ENCODE measurements at places on chromosomes 3 and 15.

- no peak for DNase-seq
Observed at GRCh38 chr3:188122571-188123169, 31.3 kb upstream of the LPP start.

DNA sequence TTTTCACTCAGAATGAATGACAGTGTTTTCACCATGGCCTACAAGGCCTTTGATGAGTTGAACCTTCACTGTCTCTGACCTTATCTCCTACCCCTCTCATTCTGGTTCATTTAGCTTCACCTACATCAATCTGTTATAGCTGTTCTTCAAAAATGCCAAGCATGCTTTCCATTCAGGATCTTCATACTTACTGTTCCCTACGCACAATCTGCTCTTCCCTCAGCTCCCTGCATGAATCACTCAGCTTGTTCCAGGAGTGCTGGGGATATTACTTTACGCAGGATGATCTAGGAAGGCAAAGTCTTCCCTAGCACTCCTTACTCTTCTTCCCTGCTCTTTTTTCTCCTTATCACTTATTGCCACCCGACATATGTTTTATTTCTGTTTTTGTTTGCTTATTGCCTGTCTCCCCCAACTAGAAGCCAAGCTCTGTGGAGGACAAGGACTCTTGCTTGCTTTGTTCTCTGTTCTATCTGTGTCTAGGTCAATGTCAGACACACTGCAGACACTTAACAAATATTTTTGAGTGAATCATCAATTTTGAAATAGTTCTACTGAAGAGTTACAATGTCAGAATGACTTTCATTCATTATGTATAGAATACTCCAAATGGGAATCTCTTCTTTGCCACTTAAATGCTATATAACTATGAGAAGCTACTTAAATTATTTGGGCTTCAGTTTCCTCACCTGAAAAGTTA lies 238.3 kb upstream of the FEZF2 start:
- DNase-seq: no peak

DNA sequence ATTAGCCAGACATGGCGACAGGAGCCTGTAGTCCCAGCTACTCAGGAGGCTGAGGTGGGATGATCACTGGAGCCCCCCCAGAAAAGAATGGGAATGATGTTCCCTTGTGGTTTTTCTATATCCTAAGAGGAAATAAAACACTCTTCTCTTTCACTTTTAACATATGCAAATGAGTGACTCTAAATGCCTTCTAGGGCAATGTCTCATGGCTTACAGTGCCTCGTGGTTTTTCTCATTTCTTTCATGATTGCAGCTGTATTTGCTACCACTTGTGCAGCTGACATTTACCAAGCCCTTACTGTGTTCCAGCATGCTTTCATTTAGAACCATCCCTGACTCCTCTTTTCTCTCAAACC lies 26.4 kb downstream of the STOML1 start:
- DNase-seq: no peak

- no peak for DNase-seq
Observed at GRCh38 chr15:44308889-44309288, 20.4 kb downstream of the GOLM2 start.

GRCh38 chr15:100373120-100373896 lies 31.5 kb upstream of the ADAMTS17 start:
- no peak for DNase-seq

DNA sequence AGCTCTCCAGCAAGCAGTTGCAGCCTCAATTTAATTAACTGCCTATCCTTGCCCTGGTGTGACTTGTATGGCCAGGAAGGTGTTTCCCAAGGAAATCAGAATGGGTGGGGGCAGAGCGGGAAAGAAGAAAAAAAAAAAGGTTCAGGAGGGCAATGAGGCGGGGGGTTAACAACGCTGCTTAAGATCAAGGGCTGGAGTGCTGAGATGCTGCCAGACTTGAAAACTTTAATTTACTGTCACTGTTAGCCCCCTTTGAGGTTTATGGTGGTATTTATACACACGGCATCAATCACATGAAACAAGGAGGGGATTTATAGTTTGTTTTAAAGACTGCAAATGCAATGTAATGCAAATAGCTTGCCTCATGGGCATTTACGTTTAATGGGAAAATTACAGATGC lies 319.4 kb upstream of the NR2F2 start:
- DNase-seq: no peak

DNA sequence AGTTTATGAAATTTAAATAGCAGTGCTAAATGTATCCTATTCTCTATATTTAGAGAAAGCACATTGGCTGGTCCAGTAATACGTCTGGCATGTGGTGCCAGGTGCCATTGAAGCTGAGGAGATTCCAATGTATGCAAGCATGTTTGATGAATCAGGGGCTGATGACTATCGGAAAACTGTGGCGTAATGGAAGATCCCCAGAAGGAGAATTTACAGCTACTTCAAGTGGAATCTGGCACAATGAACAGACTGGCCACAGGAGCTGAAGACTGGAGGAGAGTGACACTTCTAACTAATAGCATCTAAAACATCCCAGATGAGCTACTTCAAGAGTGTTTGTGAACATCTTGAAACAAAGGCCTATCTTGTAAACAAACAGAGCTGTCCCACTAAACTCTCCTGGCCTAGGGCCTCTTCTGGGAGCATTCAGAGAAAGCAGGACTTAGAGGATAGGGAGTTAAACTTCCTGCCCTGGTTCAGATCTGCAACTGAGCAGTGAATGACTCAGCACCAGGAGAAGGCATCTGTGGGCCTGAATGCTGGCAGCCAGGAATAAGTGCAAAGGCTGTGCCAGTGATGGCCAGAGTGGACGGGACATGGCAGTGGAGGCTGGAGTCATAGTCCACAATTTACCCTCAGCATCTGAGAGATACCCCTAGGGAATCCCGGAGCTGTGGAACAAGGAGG lies 15.2 kb upstream of the ACTC1 start:
- DNase-seq: no peak

- no peak for DNase-seq
Observed at GRCh38 chr3:30649572-30650318, 43.3 kb downstream of the TGFBR2 start.

DNA sequence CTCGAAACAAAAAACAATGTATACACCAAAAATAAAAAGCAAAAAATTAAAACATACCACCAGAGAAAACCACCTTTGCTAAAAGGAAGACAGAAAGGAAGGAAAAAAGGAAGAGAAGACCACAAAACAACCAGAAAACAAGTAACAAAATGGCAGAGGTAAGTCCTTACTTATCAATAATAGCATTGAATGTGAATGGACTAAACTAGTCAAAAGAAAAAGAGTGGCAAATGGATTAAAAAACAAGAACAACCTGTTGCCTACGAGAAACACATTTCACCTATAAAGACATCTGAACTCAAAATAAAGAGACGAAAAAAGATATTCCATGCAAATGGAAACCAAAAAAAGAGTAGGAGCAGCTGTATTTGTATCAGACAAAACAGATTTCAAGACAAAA lies 22.2 kb downstream of the PDCD10 start:
- DNase-seq: no peak

DNA sequence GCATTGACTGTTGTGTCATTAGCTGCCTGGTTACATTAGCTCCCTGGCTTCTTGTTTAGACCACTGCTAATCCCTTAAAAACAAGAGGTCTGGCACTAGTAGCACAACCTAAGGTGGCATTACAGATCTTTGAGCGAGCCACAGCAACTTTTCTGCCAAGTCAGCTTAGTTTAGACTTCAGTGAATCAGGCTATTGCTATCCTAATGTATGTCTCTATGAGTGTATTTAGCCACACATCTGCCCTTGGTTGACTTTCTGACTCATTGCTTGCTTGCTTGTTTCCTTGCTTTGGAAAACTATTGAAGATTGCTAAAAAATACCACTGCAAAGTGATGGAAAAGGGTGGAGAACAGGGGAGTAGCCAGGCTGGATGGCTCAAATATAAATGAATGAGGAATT lies 50.2 kb downstream of the CHP1 start:
- no peak for DNase-seq

DNA sequence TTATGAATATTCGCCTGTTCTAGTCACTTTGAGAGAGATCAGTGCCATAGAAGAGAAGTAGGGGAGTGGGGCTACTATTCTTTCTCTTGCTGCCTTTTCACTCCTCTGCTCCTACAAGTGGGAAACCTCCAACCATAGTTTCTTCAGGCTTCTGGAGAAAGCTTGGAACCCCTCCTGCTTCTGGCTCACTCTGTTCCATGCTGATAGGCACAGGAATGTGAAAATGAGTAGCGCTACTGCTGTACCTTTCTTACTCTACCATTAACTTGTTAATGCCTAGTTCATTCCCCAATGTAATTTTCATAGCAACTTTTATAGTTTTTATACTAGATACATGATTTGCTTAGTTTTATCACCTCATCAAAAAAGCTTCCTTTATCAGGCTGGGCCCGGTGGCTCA lies 26.7 kb upstream of the JMJD7 start:
- no peak for DNase-seq

- DNase-seq: no peak
Observed at GRCh38 chr15:77650265-77650664, 17.6 kb upstream of the LINGO1 start.

DNA sequence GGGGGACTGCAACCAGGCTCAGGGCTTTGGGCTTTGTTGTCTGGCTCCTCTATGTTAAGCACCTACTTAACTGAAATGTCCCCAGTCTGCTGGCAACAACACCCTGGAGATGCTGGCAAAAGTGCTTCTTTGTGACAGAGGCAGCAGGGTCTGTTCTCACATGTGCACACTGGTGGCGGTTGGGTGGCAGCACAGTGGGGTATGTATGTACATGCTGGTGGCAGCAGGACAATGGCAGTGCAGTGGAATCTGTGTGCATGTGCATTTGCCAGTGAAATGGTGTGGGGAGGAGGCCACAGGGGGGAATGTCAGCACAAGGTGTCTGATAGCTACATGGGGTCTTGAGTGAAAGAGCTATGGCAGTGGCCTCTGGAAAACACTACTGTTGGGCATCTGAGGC lies 830.3 kb downstream of the DIPK2A start:
- DNase-seq: no peak

DNA sequence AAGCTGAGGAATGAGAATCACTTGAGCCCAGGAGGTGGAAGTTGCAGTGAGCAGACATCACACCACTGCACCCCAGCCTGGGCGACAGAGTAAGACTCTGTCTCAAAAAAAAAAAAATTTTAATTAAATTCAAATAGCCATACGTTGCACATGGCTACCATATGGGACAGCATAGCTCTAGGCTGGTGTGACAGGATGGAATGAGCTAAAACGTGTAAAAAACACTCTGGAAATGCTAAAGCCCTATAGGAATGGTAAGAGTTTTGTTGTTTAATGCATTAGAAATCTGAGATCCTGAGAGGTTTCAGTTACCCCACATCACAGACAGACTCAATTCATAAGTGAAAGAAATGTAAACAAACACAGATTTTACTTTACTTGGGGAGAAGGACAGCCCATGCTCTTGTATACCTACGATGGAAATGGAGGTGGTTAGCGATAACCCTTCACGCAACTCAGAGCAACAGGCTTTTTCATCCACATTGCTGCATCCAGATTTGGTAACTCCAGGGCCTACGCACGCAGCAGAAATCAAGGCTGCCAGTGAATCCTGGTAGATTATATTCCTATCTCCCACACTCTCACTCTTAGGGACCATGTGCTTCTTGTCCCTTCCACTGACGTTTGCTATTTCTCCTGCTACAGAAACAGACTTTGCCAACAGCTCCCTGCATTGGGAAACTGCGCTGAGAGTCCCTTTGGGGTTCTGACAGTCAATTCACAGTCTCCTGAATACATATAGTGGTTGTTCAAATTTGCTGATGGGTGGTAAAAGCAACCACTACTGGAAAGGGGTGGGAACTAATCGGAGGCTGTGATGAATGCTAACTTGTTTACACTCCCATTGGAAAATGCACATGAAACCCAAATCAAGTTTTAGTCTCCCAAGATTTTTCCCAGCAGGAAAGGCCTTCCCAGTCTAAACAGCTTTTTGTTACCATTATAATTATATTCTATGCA lies 3.1 kb downstream of the SH3BP5 start:
- DNase-seq: no peak
